Upper lobe of right lung (tissue), 1 donor: ENCODE measurements at places on chromosomes 6 and 20. TPM values are rescaled to one million over a fixed set of nuclear protein-coding genes. Genes with fewer than 3 reads are reported as not detected.

DNA sequence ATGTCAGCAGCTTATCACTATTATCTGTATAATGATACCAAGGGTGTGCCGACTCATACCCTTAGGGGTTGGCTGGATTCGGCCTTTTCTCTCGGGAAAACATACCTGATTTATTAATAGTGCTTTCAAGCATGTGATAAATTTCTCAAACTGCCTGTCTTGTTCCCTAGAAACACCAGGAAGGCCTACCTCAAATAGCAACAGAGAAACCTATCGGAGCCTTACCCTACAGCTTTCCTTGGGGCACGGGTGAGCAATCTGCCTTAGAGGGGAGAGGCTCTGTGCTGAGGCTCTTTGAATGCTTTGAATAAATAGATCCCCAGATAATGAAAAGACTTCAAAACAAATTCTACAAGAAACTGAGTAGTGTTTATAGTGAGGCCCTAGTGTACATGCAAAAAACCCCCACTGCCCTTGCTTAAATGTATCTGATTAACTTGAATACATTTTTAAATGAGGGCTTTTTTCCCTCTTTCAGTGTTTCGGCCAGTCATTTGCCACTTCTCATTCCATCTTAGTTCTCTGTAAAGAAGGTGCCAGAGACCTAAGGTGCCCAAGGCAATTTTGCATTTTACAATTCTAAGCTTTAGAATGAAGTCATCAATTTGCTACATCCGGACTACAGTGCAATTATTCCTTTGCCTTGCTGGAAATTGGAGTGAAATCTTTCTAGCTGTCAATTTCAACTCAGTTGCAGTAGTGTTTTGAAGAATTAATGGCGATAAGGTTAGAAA, 320.1 kb downstream of the ESR1 start:
- DNase-seq, result no peak

- DNase-seq, result no peak
Observed at GRCh38 chr6:109332748-109333147, 49.5 kb downstream of the CD164 start.

- no peak for DNase-seq
Observed at GRCh38 chr6:10177704-10178103, 237.2 kb downstream of the TFAP2A start.

DNA sequence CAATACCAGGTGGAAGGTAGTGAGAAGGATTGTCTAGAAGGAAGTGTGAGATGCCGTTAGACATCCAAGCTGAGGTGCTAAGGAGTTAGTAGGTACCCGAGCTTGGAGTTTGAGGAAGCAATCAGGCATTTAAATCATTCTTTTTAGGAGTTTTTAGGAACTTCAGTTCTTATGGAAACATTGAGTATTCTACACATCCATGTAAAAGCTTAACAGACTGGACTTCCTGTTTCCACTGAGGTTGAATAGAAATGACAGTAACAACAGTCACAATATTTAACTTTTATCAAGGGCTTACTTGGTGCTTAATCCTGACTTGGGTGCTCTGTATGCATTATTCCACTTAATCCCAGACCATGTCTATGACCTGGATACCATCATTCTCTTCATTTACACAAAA, 136.4 kb downstream of the UST start:
- no peak for DNase-seq

DNA sequence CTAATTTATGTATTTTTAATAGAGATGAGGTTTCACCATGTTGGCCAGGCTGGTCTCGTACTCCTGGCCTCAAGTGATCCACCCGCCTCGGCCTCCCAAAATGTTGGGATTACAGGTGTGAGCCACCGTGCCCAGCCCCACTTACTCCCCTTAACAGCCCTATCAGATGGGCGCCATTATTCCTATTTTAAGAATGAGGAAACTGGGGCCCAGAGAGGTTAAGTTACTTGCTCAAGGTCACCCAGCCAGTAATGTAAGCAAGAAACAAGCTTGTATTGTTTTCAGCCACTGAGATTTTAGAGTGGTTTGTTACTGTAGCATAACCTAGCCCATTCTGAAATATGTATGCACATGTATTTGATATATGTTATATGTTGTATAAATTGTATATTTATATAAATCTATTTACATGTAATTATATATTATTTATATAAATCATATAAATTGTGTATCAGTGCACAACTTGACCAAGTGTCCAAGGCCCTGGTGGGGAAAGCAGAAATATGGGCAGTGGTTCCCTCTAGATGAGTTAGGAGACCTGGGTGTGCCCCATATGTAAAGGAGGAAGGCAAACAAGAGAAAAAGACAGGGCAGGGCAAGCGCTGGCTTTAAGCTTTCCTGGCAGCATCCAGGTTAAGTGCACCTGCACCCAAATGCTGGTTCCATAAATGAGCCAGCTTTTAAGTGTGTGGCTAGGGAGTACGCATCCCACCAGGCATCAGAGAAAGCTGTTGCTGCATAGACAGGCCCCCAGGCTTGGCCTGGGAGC, 1.2 kb upstream of the GUCA1A start:
- no peak for DNase-seq

- no peak for DNase-seq
Observed at GRCh38 chr20:12014736-12015135, 97.0 kb downstream of the BTBD3 start.

DNA sequence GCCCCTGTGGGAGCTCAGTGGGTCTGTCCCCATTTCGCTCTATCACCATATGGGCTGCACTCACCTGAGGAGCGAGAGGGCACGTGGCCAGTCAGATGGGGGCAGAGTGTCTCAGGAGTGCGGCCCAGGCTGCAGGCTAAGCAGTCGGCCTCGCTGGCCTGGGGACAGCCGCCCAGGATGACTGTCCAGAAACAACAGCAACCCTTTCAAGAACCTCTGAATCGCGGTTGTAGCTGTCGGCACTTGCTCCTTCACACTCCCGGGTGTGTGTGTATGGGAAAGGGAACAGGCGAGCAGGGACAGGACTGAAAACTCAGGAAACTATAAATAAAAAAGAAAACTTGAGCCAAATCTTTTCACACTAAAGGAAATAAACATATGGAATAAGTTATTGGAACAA, 63.1 kb downstream of the TFAP2A start:
- DNase-seq, result no peak

DNA sequence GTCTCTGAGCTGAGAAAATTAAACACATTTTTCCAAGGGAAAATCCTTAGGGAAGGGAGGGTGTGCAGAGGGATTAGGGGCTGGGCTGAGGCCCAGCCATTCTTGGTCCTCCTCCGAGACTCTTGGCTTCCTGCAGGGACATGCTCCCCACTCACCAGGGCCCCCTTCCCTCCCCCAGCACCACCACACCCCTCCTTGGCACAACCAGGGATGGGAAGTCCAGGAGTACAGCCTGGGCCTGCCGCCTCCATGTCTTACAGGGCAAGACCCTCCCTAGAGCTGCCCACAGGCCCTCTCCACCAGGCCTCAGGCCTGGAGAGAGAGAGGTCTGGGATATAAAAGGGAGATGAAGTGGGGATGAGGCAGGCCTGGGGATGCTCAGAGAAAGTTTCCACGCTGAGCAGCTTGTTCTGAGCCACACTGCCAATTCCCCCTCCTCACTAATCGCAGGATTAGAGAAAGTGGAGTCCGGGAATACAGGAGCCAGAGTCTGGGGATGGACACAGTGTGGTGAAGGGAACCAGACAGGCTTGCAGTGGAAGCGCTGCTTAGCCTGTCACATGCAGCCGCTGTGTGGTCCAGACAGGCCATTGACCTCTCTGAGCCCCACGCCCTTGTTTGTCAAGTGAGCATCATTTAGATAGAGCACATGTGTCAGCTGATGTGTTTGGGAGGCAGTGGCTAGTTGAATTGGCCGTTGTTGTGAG, 105.5 kb downstream of the MRPL14 start:
- peak; percentile 28 for DNase-seq

DNA sequence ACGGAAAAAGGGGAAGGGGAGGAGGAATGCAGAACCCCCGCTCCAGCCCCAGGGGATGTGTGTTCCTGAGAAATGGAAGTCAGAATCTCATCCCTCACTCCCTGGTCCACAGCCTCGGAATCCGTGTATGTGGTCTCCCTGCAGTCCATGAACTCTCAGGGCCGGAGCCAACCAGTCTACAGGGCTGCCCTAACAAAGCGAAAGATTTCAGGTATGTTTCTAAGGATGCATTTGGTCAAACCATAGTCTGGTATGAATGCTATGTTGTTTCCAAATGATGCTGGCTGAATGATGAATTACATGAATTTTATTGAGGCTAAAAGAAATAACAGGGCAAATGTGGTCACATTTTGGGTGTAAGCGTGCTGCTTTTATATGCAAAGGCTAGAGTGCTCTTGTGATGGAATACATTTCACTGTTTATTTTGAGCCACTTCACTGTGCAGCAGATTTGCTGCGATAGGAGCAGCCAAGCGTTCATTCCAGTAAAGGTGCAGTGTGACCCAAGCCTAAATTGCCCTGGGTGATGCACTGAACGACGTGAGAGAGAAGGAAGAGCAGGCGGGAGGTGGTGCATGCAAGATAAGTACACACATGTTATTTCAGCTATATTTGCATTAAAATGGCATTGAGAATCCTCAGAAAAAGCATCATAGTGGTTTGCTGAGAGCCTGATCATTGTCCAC, 52.4 kb downstream of the FNDC1 start:
- DNase-seq, result no peak

DNA sequence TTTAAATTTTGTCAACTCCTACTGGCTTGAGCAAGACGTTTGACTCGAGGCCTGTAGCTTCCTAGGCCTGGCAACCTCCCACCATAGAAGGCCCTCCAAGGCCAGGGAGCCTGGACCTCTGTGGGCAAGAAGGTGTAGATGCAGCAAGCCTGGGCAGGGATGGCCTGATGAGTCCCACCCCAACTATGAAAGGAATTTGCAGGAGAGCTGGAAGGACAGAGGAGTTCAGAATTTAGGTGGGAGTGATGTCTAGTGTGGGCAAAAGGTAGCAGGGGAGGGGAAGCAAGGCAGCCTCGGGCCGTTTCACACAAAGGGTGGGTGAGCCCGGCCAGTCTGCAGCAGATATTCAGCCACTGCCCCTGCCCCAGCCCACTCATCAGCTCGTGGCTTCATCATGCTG, 245.2 kb downstream of the CDH26 start:
- DNase-seq, result no peak

DNA sequence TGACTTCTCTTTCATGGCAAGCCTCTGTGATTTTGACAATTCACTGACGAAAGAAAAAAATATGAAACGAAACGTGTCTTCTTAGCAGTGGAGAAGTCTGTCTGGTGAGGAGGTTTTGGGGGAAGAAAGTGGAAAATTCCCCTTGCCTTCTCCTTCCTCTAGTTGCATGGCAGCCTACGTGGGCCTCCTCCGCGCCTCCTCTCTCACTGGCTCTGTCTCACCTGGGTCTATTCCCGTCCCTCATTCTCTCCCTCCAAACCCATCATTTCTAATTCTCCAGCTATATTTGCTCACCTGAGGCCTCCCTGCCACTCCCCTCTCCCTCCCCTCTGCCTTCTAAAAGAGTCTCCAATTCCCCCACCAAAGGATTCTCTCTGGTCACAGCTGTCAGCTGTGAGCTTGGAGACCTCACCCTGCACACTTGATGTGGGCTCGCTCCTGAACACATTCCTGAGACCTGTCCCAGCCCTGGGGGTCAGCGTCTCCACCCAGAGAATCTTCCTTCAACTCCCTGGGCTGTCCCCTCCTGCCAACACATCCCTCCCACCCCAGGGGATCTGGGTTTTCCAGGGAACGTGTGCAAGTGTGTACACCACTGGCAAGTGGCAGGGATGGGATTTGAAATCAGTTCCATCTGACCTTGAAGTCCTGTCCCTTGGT, 159.6 kb upstream of the PMEPA1 start:
- no peak for DNase-seq

DNA sequence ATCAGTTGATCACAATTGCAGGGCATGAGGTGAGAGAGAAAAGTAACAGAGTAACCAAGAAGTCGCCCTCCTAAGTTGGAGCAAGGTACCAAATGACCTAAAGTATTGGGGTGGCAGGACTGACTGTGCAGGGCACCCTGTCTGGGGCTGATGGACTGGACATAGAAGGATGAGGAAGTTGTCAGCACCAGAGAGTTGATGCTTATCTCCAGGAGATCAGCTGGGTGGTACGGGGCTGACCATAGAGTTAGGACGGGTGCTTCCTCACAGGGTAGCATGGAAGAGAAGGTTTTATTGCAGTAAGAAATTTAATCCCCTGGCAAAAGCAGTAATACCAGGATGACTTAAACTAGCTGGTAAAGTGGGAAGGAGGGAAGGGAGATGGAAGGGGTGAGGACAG, 66.7 kb downstream of the TMEM170B start:
- no peak for DNase-seq

DNA sequence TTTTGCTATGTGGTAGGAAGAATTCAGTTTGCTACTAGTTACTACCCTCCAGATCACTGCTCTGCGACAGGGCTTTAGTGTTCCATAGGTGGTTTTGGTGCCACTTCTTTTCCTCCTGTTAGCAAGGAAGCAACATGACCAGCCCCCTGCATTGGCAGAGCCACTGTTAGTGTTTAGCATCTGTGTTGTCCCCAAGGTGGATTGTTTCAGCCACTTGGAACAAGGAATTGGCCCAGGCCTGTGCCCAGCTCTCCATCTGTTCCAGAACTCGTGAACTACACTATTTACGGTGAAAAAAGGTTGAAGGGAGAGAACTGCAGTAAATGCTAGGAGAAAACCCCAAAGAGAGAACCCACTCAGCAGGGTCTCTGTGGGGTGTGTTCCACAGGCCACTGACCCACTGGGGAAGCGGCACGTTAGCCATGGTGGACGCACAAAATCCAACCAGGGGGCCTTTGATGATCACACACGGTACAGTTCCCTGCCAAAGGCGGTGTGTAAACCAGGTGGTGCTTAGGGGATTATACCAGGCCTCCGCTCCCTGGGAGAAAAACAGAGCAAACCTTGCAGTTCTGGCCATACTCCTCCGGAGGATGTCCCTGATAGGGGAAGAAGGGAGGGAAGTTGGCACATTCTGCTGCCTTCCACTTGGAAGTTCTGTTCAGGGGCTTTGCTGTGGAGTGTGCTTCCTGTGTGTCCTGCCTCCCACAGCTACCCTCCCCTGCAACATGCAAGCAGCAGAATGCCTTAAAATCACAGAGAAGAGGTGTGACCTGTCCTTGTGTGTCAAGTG, 72.3 kb downstream of the LYRM2 start:
- no peak for DNase-seq

DNA sequence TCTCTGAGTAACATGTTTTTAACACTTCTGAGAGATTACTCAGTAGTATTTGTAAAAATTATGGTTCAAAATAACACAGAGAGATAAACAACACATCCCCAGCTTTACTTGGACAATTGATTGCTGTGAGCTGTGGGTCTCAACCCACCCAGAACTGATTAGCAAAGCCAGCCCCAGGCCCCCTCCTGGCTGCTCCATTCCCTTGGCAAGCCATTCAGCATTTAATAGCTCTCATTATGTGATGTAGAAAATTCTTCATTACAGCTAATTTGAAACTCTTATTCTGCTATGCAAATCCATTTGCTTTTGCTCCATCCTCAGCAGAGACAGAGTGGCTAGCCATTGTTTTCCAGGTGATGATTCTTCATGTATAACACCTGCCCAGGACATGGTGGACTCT, 16.6 kb upstream of the SIRT5 start:
- no peak for DNase-seq

- DNase-seq, result no peak
Observed at GRCh38 chr6:40308533-40309306, 278.4 kb downstream of the LRFN2 start.

Gene KIF6
- total RNA-seq, result 0.49 TPM

Gene EPHA7
- total RNA-seq, result 0.14 TPM

Gene PROKR2
- not detected for total RNA-seq

Gene MAS1
- total RNA-seq, result not detected
